ENCODE measurements at places on chromosomes 7 and 10. TPM values are rescaled to one million over a fixed set of nuclear protein-coding genes. Genes with fewer than 3 reads are reported as not detected.

ZNF800 gene
- 25.4 TPM for total RNA-seq

SKAP2 gene
- 12.1 TPM for total RNA-seq

SNCG gene
- total RNA-seq, result 431 TPM

FKBP6 gene
- total RNA-seq, result not detected

DDIT4 gene
- total RNA-seq, result 153 TPM

ALOX5 gene
- 8.4 TPM for total RNA-seq

DNA sequence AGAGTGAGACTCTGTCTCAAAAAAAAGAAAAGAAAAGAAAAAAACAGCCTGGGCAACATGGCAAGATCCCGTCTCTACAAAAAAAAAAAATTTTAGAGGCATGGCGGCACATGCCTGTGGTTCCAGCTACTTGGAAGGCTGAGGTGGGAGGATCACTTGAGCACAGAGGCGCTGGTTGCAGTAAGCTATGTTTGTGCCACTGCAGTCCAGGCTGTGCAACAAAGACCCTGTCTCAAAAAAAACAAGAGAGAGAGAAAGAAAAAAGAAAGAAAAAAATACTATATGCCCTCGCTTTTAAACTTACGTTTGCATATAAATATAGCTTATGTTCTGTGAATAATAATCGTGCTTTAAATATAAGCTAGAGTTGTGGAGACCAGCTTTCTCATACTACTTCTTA lies 11.2 kb downstream of the HACD1 start:
- DNase-seq, result no peak

DNA sequence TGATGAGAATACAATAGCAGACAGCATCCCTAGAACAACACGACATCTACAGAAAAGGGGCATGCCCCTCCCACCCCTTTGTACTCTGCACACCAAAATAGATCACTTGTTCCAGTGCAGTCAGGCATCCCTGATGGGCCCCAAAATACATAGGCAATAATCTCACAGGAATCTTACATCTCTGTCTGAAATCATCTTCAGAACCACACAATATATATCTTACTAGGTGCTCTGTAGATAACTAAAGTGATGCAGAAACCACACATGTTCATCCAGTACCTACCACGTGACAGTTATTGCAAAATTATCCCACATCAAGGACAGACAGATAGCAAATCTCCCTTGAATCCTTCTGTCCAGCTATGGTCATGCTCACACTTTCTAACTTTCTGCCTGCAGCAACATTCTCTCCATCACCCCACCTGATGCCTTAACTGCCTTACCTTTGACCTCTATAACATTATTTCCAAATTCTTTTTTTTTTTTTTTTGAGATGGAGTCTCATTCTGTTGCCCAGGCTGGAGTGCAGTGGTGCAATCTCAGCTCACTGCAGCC lies 30.7 kb downstream of the ST8SIA6 start:
- DNase-seq, result no peak

DNA sequence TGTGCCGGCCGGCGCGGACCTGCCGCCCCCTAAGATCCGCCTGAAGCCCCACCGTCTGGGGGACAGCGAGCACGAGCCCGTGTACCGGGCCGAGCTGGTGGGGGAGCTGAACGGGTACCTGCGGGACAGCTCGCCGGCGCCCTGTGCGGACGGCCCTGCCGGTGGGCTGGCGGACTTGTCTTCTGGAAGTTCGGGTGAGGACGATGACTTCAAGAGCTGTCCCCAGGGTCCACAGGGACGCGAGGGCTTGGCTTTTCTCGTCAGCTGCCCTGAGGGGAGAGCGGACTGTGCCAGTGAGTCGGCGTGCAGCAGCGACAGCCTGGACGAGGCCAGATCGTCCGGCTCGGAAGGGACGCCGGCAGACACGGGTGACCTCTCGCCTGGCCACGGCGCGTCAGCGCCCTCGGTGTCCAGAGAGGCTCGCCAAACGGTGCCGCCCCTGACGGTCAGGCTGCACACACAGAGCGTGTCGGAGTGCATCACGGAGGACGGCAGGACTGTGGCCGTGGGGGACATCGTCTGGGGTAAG lies 8.5 kb downstream of the PWWP2B start:
- DNase-seq, result no peak

GRCh38 chr7:36232555-36232954 lies 79.5 kb downstream of the EEPD1 start:
- no peak for DNase-seq

DNA sequence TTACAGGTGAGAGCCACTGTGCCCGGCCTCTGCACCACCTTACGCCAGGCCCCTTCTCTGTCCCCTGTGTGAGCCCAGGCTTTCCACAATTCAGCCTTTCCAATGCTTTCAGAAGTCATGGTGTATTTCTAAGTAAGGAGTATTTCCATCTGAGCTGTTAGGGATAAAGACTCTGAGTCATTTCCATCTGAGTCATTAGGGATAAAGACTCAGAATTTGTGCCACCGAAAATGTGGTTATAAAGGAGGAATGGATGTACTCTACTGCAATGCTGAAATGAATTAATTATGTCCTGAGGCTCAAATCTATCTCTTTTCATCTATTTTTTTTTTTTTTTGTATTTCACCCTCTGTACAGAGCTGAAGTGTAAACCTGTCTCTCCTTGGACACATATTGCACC lies 84.0 kb downstream of the GATA3 start:
- DNase-seq, result no peak

- no peak for DNase-seq
Measured at GRCh38 chr7:100490483-100491191, 6.9 kb downstream of the NYAP1 start.

DNA sequence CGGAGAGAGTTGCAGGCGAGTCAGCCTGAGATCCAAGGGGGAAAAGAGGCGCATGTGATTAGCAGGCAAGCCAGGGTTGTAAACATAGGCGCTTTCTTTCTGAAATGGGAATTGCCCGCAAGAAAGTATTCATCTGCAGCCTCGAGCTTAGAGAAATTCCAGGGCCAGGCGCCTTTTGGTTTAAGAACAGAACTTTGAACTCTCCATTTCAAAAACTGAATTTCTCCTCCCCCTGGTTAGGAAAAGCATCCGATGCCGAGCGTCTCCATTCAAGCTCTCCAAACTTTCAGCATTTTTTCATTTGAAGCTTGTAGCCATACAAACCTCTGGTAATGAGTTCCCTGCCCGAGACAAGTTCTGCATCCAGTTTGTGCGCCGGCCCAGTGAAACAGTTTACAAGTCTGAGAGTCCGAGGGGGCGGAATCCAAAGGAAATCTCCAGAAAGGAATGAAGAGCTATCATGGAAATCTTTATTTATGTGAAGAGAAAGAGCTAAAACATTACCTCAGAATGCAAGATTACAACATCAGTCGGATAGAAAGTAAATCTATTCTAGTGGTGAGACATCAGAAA lies 69.9 kb downstream of the FAM204A start:
- DNase-seq, result no peak

DNA sequence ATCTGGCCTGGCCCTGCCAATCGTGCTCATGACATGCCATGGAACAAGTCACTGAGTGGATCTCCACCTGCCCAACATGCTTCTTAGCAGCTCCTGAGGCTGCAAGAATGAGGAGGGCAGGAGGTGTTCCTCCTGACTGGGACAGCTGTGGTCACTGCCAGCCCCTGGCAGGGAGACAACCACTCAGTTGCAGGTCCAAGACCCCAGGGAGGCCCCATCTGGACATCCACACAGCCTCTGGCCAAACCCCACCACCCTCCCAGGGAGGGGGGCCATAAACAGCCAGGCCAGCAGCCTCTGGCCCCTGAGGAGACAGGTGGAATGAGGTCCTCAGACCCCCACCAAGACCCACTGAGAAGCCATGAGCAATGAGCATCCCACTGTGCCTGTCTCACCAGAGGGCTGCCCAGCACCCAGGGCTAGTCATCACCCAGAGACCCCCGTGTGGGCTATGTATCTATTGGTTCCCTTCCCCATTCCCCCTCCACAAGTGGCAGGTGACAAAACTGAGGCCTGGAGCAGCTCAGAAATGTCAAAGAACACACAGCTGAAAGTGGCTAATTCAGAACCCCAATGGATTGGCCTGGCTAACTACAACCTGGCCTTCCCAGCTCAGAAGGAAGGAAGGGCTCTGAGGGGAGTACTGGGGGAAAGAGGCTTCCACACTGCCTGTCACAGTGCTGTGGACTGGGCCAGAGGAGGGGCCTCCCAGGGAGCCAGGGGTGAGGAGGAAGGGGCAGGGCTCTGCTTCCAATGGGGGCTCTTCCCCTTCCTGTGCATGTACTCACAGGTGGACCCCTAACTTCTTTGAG lies 3.0 kb downstream of the GPRIN2 start:
- DNase-seq, result no peak

DNA sequence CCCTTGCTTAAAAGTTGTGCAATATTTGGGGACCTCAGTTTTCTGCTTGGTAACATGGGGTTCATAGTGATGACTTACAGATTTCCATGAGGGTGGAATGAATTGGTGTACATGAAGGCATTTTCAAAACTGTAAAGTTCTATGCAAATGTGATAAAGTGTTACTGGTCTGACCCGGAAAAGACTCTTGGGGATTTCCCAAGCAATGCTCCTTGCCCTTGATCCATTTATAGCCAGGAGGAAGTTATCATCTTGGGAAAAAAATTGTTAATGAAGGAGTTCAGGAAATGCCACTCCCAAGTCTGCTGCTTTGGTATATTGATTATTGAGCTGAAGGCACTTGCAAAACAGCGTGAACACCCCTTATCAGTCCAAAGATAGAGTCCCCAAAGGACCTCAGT lies 96.3 kb upstream of the ZPBP start:
- no peak for DNase-seq

DNA sequence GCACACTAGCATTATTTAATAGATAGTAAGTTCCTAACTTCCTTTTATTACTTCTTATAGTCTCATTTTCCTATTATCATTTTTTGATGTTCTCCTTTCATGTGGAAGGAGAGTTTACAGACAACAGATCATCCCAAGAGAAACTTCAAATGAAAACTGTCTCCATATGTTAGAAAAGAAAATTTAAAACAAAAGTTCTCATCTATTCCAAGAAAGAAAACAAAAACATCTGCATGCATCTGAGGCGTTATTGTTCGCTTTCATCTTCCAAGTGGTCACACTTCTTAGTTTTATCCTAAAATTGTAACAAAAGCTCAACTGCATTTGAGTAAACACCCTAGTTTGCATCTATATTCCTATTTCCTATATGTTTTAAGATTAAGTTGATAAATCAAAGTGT lies 126.2 kb downstream of the SEMA3D start:
- no peak for DNase-seq

GRCh38 chr10:33241351-33241750 lies 93.1 kb downstream of the NRP1 start:
- no peak for DNase-seq

GRCh38 chr7:125504848-125505247 lies 575.2 kb upstream of the POT1 start:
- no peak for DNase-seq

- DNase-seq, result no peak
Measured at GRCh38 chr7:47573758-47574481, 8.0 kb downstream of the TNS3 start.

Measured in glutamatergic neuron (in vitro differentiated cells).